ENCODE measurements at places on chromosomes 12 and 14.

DNA sequence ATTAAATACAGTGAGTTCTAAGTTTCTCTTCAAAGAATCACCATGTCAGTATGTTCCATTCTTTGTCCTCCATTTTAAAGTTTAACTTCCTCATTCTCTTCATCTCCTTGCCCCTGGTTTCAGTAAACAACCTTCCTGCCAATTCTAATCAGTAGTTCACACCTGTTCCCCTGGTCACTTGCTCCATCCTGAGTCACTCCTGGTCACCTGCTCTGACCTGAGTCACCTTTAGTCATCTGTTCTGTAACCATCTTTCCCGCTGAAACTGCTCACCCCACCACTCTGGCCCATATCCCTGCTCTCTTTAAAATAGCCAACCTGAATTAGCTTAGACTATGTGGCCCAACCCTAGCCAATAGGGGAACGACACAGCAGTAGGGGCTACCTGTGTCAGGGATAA lies 1447.4 kb upstream of the TMEM132C start:
- DNase-seq, result no peak

DNA sequence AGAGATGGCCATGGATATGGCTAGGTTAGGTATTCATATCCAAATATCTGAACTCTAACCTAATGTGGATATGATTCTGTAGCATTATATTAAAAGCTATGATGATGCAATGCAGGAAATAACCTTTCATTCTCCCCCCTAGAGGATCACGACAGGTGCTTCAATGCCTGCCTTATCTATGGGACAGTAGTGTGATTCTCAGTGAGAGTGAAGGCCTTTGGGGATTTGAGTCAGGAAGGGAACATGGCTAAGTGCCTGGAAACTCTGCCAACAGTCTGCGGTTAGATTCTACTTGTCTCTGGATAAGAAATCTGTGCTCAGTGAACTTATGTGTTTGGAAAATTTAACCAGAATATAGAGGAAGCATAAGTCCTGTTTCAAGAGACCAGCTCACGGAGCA lies 81.8 kb downstream of the SLC38A1 start:
- no peak for DNase-seq

DNA sequence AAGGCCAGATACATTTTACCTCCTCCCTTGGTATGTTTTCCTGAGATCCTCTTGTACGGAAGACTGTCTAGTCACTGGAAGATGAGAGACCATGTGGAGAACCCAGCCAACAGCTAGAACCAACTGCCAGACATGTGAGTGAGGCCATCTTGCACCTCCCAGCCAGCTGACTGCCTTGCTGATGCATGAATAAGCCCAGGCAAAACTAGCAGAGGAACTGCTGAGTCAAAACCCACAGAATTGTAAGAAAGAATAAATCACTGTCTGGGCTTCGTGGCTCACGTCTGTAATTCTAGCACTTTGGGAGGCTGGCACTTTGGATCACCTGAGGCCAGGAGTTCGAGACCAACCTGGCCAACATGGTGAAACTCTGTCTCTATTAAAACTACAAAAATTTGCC lies 160.0 kb downstream of the TPH2 start:
- no peak for DNase-seq

DNA sequence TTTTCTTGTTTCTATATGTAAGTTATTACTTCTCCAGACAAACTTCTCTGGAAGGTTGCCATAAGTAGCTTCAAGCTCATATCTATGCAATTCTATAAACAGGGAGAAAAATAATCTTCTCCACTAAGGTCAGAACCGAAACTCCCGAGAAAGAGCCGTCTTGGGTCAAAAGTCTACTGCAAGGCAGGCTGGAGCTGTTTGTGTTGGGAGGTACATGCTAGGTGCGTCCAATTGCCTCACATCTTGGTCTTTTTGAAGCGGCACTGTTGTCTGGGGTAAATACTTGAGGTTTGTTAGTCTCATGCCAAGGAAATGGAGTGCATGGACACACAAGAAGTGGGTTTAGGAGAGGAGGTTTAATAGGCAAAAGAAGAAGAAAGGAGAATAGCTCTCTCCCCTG lies 674.7 kb upstream of the TMEM132C start:
- no peak for DNase-seq

GRCh38 chr12:131119936-131120335 lies 166.2 kb downstream of the ADGRD1 start:
- no peak for DNase-seq

DNA sequence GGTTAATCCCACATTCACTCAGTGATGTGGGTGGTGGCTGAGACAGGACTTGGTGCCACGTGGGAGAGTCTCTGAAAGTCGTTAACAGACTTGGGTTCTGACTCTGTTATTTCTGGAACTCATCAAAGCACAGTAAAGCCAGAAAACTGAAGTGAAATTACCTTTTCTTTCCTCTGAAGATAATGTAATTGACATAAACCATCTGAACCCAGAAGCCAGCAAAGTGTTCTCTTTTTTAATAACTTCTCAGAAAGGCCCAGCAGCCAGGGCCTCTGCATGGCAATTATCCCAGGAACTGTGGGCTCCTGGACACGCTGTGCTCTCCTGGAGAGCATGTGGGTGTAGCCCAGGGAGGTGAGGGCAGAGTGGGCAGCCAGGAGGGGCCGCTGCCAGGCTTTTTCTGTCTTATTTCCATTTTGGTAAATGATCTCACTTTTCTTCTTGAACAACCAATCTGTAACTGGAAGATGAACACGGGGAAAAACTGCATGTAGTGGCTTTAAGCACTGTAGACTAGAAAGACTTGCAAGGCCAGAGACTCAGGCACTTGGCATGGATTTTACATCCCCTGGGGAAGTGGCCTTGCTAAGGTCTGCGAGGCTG lies 444.1 kb upstream of the TMEM132C start:
- DNase-seq, result no peak

DNA sequence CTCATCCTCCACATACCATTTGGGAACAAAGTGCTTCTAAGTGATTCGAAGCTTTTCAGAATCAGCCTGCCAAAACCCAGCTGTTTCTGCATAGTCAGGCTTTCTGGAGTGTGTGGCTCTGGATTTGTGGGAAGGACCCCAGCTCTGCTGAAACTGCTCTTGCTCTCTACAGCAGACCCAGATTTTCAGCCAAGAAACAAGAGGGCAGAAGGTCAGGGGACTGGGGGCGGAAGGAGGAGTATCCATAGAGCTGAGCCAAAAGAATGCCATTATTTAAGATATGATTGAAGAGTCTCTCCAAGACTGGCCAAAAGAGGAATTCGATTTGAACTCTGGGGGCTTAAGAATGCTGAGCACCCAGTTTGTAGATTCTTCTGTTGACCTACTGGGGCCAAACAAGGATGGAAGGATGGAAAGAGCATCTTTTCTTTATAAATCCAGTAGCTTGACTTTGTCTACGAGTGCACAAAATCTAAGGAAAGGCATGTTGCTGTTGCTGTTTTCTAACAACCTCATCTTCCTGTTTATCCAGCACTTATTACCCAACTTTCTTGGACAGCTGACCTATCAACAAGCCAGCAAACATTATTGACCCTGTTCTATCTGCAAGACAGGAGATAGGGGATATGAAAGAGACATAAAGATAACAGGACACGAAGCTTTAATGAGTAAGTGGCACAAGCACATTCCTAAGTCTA lies 29.2 kb downstream of the FBLN5 start:
- DNase-seq, result no peak

DNA sequence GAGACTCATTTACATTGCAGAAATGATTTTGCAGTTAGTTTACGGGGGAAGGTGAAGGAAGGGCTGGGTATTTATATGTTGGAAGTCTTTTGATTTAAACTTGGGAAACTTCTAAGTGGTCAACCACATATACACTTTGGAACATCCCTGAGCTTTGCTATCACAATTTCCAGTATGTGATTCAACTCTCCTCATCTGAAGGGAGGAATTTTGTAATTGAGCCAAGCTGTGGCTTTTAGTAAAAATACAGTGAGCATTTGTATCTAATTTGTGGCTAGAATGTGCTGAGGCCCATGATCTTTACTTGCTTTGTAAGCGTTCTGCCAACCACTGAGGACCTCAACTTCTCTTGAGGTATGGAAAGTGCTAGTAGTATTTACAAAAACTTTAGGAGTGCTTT lies 235.0 kb upstream of the PDZRN4 start:
- DNase-seq, result no peak

DNA sequence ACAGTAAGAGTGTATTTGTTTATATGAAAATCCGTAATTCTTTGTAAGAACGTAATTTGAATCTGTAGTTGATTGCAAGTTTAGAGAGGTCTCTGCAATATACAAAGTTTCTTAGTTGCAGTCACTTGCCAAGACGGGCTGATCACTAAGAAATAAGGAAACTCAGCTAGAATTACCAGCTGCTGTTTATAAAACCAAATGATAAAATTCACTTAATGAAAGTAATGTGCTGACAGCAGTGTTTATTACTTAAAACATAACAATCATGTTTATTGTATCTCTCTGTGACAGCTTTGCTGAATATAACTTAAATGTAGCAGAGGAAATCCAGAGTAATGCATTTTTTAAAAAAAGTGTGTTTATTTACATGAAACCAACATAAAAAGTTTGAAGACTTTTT lies 31.2 kb downstream of the SRGAP1 start:
- DNase-seq, result no peak

- DNase-seq, result peak; percentile 40
These were observed 74.3 kb downstream of the IGF1 start for GRCh38 chr12:102406033-102406584.

GRCh38 chr14:34911209-34912150 lies 36.3 kb upstream of the BAZ1A start:
- no peak for DNase-seq

DNA sequence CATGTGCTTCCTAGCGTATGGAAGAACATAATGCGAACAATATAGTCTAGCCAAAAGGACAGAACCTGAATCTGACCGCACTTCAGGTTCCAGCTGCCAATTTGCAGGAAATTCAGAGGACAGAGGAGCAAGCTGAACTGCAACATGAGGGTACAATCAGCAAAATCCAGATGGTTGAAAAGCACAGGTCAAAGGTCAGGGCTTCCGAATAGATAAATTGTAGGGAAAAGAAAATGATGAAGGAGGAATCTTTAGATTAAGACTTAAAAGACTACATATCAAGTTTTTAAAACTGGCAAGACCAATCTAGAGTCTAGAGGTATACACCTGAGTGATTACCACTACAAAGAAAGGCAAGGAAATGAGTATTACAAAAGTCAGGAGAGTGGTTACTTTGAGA lies 42.1 kb upstream of the SELPLG start:
- DNase-seq, result no peak

GRCh38 chr12:99479149-99479548 lies 168.4 kb upstream of the GARIN6 start:
- no peak for DNase-seq

GRCh38 chr12:112386726-112387125 lies 4.5 kb upstream of the HECTD4 start:
- no peak for DNase-seq

GRCh38 chr14:83826838-83827237 lies 1703.1 kb upstream of the FLRT2 start:
- no peak for DNase-seq

DNA sequence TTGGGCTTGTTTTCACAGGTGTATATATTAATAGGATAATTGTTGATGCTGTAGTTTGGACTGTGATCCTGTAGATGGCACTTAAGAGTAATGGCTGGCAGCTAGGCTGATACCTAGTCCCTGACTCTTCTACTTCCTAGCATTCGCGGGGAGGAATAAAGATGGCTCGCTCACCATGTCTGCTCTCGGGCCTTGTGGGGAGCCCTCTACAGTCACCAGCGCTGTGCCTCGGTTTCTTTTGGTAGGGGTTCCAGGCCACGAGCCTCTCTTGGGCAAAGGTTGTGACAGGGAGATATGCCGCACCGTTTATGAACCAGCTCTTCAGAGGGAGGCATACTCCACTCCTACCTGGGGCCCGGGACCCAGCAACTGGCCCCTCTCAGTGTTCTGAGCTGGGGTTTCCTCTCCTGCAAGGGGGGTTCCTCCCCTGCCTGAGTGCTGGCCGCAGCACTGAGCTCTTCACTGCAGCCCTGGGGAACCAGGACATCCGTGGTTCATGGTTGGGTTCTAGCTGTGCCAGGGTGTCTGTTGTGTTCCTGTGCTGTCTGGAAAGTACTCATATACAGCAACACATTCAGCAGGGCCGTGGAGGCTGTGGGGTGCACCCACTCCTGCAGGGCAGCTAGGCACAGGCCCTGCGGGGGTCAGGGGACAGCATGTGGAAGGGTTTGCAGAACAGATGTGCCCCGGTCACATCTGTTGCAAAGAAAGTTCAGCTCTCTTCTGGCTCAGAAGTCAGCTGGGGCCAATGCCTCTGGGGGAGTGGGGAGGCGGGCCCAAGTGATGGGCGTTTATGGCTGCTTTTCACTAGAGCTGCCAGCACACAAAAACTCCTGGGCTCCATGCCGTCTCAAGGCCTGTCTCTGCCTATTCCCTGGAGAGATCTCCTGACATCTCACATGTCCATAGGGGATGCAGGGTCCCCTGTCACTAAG lies 147.9 kb downstream of the PPFIA2 start:
- no peak for DNase-seq

- DNase-seq, result no peak
These were observed 145.0 kb upstream of the SLC38A2 start for GRCh38 chr12:46517579-46517962.

GRCh38 chr14:92987713-92988510 lies 65.0 kb downstream of the CHGA start:
- DNase-seq, result no peak

DNA sequence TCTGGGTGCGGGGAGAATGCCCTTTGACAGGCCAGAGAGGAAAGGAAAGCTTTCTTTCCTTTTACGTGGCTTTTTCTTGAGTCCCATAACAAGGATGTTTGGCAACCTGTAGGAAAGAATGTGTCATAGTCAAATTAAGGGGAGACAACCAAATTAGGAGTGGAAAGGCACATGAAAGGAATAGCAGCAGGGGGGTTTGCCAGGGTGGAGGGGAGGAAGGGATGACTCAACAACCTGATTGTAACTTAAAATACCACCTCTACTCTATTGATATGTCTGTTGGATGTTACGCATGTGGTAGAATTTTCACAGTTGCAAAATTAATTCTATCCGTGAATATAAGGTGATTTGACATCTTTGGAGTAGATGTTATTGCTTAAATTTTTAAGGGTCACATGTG lies 28.5 kb upstream of the MYBPC1 start:
- DNase-seq, result no peak

DNA sequence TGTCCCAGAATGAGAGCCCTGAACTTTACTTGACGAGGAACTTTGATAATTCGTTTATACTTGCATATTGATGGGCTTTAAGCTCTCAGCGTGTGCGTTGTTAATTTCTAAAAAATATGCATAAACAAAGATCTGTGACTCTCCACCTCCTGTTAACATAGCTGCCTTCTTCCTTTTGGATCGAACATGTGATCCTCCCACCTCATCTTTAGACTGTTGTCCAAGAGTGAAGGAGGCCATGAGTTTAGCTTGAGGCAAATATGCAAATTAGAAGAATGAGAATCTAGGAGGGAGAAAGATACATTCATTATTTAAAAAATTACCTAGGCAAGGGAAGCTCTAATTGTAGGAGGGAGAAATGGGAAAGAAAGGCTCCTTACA lies 617 bp downstream of the TTC8 start:
- no peak for DNase-seq

DNA sequence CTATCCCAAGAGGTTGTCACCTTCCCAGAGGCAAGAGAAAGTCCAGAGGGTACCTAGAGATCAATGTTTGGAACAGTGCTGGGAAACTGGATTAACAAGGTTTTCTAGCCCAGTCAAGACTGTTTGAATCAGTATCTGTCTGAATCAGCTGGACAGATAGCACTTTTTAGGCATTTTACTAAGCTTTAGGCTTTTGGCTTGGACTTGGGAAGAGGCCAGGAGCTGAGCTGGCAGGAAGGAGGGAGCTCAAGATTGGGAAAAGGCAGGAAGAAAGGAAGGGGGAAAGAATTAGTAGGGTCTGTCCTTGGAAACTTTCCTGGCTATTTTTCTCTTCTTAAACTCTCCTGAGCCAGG lies 8.3 kb downstream of the IKZF4 start:
- no peak for DNase-seq

GRCh38 chr14:74697976-74698375 lies 14.9 kb downstream of the AREL1 start:
- DNase-seq, result no peak

Measured in hypothalamus (tissue), 51 donors.